ENCODE measurements at places on chromosomes 3 and 15.

GRCh38 chr3:153000325-153000724, 161.7 kb upstream of the RAP2B start:
- DNase-seq: no peak

GRCh38 chr3:45545476-45545875, 49.1 kb upstream of the LIMD1 start:
- DNase-seq: peak; percentile 34

DNA sequence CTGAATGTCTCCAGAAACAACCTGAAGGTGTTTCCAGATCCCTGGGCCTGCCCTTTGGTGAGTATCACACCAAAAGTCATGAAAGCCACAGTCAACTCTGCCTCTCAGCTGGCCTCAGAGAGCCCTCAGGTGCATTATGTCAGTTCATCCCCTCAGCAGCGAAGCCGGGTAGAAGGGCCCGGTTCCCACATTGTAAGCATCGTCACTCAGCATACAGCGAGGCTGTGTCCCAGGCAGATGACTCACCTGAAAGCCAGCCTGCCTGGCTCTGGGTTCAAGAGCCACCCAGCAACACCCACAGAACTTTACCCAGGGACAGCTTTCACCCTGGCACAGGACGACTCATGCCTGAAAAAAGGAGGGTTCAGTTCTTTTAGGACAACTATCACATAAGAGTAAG, 91.6 kb downstream of the LRRK1 start:
- no peak for DNase-seq

GRCh38 chr15:83115410-83115809, 8.0 kb downstream of the TM6SF1 start:
- no peak for DNase-seq

DNA sequence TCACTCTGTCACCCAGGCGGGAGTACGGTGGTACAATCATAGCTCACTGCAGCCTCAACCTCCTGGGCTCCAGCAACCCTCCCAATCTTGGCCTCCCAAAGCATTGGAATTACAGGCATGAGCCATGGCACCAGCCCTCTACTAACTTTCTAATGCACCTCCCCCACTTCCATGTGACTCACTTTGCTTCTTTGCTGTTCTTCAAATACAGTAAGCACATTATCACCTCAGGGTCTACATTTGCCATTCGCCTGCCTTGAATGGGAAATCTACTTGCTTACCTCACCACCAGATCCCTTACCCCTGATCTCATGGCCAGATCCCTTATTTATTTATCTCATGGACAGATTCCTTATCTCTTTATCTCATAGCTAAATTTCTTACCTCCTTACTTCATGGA, 235.3 kb downstream of the KCNMB2 start:
- DNase-seq: no peak

- DNase-seq: peak; percentile 74
Observed at GRCh38 chr15:71730277-71731144, 79.8 kb upstream of the NR2E3 start.

DNA sequence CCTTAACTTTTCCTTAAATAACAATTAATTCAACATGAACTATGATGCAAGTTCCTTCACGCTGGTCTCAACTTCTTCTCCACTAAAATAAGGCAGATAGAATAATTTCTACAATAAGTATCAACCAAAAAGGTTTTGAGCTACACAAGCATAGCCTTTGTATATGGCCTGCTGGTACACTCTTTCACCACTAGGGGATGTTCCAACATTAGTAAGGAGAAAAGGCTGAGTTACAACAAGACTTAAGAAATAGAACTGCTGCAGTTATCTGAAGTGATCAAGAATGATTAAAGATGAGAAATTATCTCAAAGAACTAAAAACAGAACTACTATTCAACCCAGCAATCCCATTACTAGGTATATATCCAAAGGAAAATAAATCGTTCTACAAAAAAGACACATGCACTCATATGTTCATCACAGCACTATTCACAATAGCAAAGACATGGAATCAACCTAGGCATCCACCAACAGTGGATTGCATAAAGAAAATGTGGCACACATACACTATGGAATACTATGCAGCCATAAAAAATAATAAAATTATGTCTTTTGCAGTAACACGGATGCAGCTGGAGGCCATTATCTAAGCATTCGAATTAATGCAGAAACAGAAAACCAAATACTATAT, 14.4 kb downstream of the ATP13A3 start:
- peak; percentile 62 for DNase-seq

DNA sequence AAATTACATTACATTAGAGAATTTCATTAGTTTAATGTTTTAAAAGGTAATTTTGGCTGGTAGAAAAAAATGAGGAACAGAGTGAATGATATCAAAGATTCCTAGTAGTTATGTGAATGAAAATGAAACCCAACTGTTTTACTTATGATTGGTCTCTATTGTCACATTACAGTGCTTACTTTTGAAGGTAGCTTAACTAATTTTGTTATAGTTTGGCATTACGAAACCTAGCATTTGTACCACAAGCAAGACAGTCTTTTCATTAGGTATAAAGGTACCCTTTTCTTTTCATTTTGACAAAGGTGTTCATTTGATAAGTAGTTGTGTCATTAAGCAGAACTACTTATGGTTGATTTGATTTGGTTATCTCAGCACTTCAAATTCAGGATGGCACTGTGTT, 6.9 kb downstream of the SELENOT start:
- DNase-seq: peak; percentile 34
